ENCODE measurements at places on chromosomes 6 and 20.

GRCh38 chr6:14476793-14477531 lies 359.4 kb downstream of the CD83 start:
- DNase-seq = no peak

DNA sequence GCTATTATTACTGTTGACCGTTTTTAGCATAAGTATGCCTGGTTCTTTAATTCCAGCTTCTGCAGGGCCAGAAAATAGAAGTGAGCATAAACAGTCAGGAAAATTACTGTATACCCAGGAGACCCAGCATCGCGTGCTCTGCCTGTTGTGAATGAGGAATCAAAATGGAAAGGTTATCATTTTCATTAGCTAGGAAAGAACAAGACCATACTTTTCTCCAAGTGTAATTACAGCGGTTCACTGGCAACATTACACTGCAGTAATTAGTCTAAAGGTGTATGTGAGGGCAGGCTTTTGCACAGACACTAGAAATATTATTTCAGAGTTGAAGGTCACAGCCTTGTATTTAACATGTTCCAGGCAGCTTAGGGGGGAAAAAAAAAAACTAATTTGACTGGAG lies 403.8 kb upstream of the SOX4 start:
- DNase-seq = no peak

DNA sequence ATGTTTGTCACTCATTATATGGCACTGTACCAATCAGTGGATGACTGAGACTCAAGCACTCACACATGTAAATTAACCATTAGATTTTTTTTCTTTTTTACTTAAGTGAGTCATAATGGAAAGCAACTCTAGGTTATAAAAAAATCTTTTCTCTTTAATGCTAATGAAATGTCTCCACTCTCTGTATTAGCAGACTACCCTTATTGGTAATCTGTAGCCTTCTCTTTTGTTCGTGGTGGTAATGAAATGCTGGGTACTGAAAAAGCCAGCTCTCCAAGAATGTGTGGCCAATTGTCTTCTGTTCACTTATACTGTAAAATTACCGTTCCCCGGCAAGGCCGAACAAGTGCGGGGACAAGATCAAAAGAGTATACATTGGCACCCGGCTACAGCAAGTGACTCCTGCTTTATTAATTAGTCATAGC lies 69.0 kb downstream of the AFG1L start:
- no peak for DNase-seq

DNA sequence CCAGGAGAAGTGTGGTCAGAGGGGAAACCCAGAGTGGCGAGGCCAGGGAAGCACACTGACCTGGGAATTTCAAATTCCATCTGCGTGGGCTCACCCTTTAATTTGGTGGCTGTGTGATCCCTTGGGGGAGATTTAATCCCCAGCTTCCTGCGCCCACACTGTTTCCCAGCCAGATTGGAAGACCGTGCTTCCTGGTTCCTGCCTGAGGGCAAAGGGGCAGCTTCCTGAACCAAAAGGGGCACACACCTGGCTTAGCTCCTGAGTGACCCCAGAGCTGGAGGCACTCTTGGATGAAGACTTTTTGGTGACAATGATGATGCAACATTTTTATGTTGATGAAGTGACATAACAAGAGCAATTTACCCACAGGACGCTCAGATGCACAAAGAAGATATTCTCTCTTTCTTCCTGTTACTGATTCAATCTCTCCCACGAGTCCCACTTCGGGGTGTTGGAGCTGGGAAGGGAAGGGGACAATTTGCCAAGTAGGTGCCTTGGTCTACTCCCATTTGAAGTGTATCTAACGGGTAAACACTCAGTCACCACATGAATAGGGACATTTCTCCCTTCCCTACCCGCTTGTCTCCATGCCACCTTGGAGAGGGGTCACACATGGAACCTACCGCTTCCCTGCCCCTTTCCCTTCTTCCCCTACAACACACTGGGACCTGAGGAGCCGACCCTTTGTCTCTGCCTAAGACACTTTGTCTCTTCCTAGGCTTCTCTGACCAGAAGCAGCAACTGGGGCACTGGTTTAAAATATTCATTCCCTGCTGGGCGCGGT lies 28.6 kb upstream of the CDKN1A start:
- no peak for DNase-seq

GRCh38 chr6:68343901-68344300 lies 291.2 kb upstream of the ADGRB3 start:
- peak; percentile 62 for DNase-seq

GRCh38 chr20:58829531-58829941 lies 21.2 kb downstream of the GNAS-AS1 start:
- DNase-seq = no peak

DNA sequence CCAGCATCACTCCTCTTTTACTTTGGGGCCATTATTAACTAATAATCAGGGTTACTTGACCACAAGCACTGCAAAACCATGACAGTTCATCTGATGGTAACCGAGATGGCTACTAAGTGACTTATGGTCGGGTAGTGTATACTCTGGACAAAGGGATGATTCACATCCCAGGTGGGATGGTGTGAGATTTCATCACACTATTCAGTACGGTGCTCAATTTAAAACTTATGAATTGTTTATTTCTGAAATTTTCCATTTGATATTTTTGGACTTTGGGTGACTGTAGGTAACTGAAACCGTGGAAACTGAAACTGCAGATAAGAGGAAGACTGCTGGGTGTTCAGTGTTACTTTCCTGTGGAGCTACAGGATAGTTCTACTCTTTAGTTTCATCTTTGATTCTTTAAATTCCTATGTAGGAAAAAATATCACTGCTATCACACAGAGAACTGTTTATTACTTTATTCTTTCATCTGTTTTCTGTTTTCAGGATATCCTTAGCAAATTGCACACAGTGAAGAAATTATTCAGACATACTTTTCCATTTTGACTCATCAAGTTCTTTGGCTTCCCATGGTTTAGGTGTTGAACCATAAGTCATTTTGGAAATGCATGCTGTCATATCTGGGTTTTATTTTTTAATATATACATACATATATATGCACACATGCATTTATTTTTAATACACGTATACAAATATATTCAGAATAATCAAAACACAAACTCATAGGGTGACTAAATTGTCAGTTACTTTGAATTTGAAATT lies 59.1 kb upstream of the C20orf144 start:
- no peak for DNase-seq

- DNase-seq = no peak
Measured at GRCh38 chr6:142839686-142840040, 105.3 kb downstream of the HIVEP2 start.

GRCh38 chr20:17481661-17482060 lies 49.5 kb downstream of the BFSP1 start:
- DNase-seq = no peak

DNA sequence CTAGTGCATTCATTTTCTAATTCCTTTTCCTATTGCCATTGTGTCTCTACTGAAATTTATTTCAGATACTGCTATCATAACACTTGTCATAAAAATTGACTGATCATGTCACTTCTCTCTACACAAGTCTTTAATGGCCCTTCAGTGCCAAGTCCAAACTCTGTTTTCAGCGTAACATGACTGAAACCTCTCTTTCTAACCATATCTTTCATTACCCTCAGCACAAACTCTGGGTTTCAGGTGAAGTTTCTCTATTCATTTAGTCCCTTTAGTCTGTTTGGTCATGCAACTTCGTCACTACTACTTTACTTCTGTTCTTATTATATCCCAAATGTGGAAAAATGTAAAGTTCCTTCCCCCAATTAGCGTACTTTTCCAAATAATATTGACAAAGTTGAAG lies 234.9 kb downstream of the OGFRL1 start:
- DNase-seq = no peak

DNA sequence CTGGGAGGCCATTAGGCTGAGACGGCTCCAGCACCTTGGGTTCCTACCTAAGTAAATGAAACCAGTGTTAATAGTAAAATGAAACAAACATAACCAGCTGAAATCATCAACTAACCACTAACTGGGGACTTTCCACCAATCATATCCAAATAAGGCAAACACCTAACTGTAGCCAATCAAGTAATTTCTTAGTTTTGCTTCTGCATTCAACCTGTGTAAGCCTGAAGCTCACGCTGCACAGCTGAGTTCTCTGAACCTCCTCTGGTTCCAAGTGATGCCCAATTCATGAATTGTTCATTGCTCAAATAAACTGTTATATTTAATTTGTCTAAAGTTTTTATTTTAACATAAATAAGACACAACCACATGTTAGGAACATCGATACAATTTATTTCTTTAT lies 22.5 kb downstream of the KLHL32 start:
- no peak for DNase-seq

DNA sequence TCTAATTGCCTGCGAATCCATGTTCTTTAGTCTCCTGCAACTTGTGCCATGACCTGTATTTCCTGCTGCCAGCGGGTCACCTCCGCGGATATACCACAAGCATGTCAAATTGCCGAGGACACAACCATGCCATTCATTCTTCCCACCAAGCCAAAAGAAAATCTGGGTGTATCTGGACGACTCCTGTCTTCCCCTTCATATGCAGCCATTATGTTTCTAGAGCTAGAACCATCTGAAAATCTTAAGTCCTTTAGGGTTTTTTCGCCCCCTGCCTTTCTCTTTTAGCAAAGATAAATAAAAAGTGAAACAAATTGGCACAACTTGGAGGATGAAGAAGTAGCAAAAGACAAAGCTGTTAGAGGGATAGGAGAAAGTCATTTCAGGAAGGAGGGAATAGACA lies 242.6 kb downstream of the ARID1B start:
- no peak for DNase-seq

Measured in HEK293T (cell line).